ENCODE measurements at places on chromosomes 3 and 15.

- no peak for DNase-seq
These were observed 48.8 kb downstream of the EPHA6 start for GRCh38 chr3:96863129-96863740.

DNA sequence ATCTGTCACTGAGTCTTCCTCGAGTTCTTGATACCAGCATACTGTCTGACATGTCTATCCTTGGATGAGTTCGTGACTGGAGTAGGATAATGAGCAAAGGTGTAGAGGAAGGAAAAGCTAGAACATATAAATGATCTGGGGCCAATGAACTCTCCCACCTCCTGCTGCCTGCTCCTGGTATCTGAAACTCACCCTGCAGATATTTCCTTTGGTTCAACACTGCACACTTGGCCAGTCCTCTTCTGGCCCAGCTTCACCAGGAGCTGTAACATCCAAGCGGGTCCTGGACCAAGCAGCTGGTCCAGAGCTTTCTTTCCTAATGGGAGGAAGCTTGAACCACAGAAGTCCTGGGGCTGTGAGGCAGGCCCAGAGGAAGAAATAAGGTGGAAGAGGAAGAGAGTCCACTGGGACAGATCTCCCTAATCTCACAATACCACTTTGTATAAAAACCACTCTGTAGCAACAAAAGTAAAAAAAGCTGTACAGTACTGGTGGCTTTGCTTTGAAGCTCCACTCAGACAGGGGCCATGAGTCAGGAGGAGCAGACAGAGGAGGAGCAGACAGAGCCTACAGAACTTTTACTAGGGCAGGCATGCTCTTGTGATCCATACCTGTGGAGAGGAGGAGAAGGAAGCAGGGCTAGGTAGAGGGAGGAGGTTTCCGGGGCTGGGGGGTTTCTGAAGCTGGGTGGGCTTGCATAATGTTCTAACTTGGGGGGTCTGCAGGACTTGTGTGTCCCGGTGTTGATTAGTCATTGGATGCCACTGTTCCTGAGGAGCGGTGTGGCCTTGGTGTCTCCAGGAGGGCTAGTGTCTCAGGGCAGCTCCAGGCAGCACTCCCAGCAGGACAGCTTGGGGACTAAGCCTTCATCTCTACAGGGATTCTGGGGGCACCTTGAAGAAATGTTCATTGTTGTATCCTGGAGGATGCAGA, 166.9 kb downstream of the ABHD5 start:
- DNase-seq: no peak

GRCh38 chr3:53129344-53129743, 891 bp downstream of the RFT1 start:
- DNase-seq: no peak

GRCh38 chr15:36591536-36592411, 12.3 kb downstream of the CDIN1 start:
- DNase-seq: no peak

DNA sequence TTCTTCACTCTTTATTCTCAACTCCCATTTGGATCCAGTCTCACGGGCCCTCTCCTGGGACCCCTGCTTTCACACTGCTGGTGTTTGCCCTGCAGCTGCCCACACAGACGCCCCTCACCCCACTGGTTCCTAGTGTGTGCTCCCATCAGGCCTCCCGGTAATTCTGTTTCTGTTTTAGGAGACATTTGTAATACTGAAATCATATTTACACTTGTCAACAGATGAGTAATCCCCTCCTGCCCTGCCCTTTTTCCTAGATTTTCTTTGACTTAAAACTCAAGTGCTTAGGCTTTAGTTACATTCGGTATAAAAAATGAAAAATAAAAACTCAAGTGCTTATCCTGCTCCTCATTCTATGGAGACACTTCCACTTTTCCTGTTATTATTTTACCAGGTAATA, 18.4 kb upstream of the ABTB1 start:
- DNase-seq: no peak

DNA sequence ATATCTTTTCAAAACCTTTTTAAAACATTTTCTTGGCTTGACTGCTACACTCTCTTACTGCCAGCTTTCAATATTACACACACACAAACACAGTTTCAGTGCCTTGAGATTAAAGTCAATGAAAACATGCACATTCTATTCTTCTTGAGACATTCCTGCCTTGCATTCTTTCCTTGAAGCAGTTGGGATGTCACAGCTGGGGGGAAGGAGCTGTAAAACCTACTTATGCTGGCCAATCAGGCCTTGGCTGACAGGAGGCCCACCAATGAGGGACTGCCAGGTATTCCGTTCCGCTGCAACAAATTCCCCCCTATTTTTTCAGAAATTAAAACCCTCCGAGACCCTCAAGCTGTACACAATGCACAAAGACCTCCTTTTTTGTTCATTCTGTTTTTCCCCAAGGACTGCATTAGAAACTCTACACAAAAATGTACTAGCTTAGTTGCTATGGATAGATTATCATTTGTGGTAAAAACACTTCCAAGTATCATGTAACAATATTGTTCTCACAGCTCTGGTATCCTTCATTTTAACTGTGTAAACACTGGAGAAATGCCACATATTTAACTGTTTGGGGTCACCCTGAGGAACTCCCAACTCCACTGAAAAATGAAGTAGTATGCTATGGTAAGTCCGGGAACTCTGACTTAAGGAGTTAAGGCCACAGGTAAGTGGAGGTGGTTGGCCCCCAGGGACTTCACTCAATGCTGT, 18.5 kb downstream of the FSTL1 start:
- DNase-seq: no peak

GRCh38 chr15:44710236-44711095, 657 bp downstream of the PATL2 start:
- DNase-seq: peak; percentile 17

- DNase-seq: no peak
These were observed 214.6 kb upstream of the MDFIC2 start for GRCh38 chr3:70527026-70527425.

GRCh38 chr3:129812589-129812988, 80.9 kb downstream of the TMCC1 start:
- DNase-seq: no peak

GRCh38 chr3:30426293-30426993, 180.0 kb upstream of the TGFBR2 start:
- no peak for DNase-seq

- DNase-seq: no peak
These were observed 182.5 kb downstream of the OPA1 start for GRCh38 chr3:193775421-193776077.

DNA sequence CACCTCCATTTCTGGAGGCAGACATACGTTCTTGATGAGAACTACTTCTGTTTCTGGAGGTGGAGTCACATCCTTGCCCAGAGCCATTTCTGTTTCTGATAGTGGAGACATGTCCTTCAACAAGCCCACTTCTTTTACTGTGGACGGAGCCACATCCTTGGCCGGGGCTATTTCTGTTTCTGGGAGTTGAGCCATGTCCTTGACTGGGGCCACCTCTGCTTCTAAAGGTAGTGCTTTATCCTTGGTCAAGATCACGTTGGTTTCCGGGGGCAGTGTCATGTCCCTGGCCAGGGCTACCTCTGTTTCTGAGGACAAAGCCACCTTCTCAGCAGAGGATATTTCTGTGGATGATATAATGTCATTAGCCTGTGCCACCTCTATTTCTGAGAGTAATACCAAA, 100.0 kb downstream of the MAP4 start:
- DNase-seq: no peak

GRCh38 chr3:160676547-160677303, at the start of gene ARL14:
ARL14 (plus strand) TSS chr3:160677160; CDS start chr3:160677347, 187 bp downstream.
- DNase-seq: no peak

DNA sequence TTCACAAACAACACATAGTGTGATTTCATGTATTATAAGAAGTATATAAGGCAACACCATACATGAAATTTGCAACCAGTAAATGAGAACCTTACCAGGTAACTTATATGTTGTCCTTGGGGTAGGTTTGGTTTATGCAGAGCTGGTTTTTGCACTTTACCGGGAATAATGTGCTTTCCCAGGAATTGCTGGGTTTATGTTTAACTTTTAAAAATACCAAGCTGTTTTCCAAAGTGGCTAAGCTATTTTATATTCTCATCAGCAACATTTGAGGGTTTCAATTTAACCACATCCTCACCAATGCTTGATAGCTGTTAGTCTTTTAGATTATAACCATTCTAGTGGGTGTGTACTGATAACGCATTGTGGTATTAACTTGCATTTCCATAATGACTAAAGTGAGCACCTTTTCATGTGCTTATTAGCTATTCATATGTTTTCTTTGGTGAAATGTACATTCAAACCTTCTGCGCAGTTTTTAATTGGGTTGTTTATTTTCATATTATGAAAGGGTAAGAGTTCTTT, 71.6 kb downstream of the KY start:
- no peak for DNase-seq

DNA sequence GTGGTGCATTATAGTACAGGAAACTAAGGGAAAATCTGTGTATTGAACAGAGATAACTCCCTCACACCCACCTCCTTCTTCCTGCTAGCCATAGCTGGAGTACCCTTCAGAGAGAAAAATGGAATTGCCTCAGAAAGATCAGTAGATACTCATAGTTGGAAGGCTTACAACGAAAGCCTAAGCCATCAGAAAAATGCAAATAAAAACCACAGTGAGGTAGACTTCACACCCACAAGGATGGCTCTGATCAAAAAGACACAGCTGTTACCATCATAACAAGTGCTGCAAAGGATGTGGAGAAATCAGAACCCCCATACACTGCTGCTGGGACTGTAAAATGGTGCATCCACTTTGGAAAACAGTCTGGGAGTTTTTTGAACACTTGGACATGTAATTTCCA, 7.4 kb upstream of the DLG1 start:
- no peak for DNase-seq

GRCh38 chr3:11288021-11288491, 15.9 kb downstream of the ATG7 start:
- DNase-seq: no peak

DNA sequence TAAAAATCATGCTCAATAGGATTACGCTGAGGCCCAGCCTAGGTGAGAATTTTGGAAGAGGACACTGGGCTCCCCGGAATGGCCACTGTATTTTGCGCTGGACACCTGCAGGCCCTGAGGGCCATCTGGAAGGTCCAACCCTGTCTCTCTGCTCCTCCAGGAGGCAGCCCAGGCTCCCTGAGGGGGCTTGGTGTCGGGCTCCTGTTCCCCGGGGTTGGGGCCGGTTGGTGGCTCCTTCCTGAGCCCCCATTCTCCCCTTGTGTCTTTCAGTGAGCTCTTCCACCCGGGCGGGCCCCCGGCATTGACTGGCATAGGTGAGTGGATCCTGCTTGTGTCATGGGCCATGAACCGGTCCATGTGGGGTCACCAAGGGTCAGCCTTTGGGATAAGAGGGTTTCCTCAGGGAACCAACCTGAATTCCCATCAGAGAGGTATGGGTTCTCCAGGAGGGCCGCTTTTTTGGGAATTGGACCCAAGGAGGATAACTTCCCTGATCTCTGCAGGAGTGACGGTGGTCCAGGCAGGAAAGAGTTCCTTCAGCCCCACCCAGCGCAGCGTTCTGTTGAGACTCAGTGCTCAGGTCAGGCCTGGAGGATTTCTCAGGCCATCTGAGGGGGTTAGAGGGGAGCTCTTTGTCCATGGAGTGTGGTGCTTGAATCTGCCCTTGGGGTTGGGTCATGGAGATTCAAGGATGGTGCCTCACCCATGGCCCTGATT, 187.8 kb downstream of the UBE3A start:
- no peak for DNase-seq

DNA sequence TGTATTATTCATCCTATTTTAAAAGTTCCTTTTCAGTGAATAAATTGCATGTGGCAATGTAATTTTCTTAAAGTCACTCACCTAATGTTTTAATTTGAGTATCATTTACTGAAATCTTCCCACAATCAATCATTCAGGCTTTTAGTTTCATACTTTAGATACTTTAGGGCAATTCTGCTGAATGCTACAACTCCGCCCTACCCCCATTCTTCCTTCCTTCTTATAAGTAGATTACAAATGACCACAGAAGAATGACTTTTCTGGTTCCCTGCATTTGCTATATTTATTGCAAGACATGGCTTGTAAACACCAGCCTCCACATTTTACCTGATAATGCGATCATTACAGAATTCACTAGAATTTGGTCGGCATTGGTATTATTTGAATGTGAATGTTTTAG, 1061.9 kb downstream of the FHIT start:
- DNase-seq: no peak

DNA sequence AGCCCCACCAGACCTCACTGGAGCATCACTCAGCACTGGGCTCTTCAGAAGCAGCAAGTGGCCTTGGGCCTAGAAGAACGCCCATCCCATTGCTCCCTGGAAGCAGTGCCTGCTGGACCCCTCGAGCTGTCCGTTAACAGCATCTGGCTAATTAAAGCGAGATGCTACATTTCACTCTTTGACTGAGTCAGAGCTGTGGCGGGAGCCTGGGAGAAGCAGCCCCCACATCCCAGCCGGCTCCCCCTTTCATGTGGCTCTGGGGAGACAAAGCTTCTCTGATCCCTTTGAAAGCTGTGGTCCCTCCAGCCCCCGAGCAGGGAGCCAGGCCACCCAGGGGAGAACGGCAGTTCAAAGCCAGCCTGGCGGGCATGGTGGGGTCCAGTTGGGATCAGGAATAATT, 103.7 kb downstream of the MEGF11 start:
- DNase-seq: no peak

- DNase-seq: no peak
These were observed 79.1 kb downstream of the GREM1 start for GRCh38 chr15:32796856-32797255.

DNA sequence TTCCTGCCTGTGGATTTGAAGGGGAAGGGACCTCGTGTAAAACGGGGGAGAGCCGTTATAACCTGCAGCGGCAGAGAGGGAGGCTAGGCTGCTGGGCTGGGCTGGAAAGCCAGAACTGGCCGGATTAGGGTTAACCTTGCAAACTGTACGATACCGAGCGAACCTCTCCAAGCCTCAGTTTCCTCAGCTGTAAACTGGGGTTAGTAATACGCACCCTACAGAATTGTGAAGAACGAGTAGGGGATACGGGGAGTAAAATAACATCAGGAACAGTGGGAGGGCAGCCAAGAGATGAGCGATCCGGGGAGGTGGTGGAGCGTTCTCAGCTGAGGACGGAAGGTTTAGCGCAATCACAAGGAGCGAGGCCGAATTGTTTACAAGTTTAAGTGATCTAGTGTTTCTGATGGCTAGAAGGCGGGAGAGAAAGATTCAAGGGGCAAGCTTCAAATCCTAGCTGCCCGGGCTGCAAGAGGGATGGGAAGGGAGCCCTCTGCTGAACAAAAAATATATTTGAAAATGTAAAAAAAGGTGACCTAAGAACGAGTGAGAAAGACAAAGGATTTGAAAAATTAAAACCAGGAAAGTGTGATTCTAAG, 768 bp upstream of the SEMA5B start:
- DNase-seq: no peak

DNA sequence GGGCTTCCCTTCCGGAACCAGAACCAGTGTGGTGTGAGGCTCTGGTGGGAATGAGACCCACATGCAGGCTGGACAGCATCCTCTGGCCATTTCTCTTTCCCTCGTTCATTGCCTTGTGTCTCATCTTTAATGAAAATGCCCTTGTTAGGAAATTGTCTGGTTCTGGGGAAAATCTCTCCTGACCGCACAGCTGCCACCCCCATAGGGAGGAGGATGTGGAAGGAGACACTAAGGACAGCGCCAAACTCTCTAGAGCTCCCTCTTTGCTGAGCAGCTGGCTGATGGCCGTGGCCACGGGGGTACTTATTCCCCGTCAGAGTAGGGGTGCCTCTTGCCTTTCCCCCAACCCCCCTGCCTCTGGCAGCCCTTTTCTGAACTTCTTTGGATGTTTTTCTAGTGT, 297.6 kb upstream of the C2CD4B start:
- DNase-seq: no peak

All from activated naive CD4-positive, alpha-beta T cell (primary cell).